ENCODE measurements at places on chromosomes 4 and X. TPM values are rescaled to one million over a fixed set of nuclear protein-coding genes. Genes with fewer than 3 reads are reported as not detected.

The ALB gene
- total RNA-seq, result not detected

The OPN1MW2 gene
- total RNA-seq, result not detected

The TMPRSS11A gene
- not detected for total RNA-seq

The MAGEA8 gene
- total RNA-seq, result not detected

The TMEM154 gene
- 2.0 TPM for total RNA-seq

The PDGFC gene
- 22.5 TPM for total RNA-seq

The PABPC1L2B gene
- not detected for total RNA-seq

The NPNT gene
- 28.7 TPM for total RNA-seq

The NPY2R gene
- total RNA-seq, result not detected

The F11 gene
- 0.19 TPM for total RNA-seq

The IBSP gene
- not detected for total RNA-seq

The IL2 gene
- total RNA-seq, result not detected

The OTUD6A gene
- total RNA-seq, result not detected

The ITGB1BP2 gene
- 1.1 TPM for total RNA-seq

The YY2 gene
- 3.0 TPM for total RNA-seq

The CENPVL1 gene
- total RNA-seq, result not detected

The GCNA gene
- total RNA-seq, result 2.8 TPM

The NAA10 gene
- 88.6 TPM for total RNA-seq

The AIMP1 gene
- total RNA-seq, result 21.3 TPM

The P2RY10 gene
- not detected for total RNA-seq

The VSIG1 gene
- not detected for total RNA-seq

The SLC25A14 gene
- total RNA-seq, result 8.8 TPM

The ADH7 gene
- not detected for total RNA-seq

The F9 gene
- total RNA-seq, result not detected

The FAM9B gene
- total RNA-seq, result not detected

The POU3F4 gene
- not detected for total RNA-seq

The CSN1S1 gene
- 1.6 TPM for total RNA-seq

The ADGRG4 gene
- total RNA-seq, result 0.09 TPM
